ENCODE measurements at places on chromosomes 5 and 9.

DNA sequence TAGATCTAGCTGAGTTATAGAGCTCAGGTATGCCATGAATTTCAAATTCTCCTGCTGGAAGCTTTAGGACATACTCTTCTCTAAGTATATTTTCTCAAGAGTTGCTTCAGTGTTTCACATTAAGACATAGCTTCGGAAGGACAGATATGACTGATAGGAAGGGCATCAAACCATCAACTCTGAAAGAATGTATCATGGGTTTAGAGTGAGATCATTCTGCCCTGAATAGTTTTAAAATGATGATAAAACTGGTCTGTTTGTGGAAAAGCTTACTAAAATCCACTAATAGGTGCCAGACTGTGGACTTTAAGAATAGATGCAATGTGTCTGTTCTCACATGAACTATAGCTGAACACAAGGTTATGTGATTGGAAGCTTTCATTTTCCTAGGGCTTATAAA, 8.4 kb downstream of the SPEF2 start:
- DNase-seq: peak; percentile 44

- no peak for DNase-seq
Measured at GRCh38 chr5:147396070-147396823, 113.6 kb downstream of the DPYSL3 start.

GRCh38 chr5:135102716-135103574, 68.9 kb upstream of the PITX1 start:
- no peak for DNase-seq

DNA sequence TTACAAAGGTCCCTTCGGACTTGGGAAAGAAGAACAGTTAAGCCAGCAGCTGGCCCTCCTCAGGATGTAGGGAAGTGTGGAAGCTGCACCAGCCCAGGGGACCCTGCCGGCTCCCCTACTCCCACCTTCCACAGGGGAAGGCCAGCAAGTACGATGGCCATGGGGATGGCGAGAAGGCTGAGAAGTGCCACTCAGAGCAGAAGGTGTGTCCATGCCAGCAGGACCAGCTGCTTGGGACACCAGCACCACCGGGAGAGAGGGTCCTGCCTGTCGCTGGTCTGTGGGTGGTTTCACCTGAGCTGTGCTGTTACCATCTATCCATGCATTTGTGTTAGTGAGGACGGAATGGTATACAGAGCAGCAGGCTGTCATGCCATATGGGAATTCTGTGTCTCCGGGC, 148.6 kb upstream of the PHYKPL start:
- no peak for DNase-seq
